Bladder microvascular endothelial cell (primary cell): ENCODE measurements at places on chromosomes 7 and 10. TPM values are rescaled to one million over a fixed set of nuclear protein-coding genes. Genes with fewer than 3 reads are reported as not detected.

The XRCC2 gene
- total RNA-seq: 3.1 and 4.8 TPM in 2 replicates

The HACD1 gene
- total RNA-seq: 21.4 and 24.0 TPM in 2 replicates

The RADIL gene
- 0.65 and 1.3 TPM in 2 replicates for total RNA-seq

The GIMAP7 gene
- 41.2 and 88.9 TPM in 2 replicates for total RNA-seq

The SVIL gene
- 49.7 and 90.6 TPM in 2 replicates for total RNA-seq
